Endothelial cell (in vitro differentiated cells): ENCODE measurements at places on chromosomes 1 and 21.

DNA sequence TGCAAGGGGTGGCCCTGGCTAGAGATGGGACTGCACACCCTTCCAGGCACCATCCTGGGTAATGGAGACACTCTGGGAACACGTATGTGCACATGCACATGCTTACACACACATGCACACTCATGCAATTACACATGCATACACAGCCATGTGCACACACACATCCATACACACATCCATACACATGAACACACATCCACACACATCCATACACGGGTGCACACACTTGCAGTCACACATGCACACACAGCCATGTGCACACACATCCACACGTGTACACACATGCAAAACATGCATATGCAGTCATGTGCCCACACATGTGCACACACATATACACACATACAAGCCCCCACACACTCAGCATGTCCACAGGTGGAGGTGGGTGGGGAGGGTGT lies 22.3 kb upstream of the POFUT2 start:
- no peak for DNase-seq

- peak; percentile 58 for DNase-seq
Measured at GRCh38 chr1:161139766-161140165, 7.3 kb upstream of the DEDD start.

DNA sequence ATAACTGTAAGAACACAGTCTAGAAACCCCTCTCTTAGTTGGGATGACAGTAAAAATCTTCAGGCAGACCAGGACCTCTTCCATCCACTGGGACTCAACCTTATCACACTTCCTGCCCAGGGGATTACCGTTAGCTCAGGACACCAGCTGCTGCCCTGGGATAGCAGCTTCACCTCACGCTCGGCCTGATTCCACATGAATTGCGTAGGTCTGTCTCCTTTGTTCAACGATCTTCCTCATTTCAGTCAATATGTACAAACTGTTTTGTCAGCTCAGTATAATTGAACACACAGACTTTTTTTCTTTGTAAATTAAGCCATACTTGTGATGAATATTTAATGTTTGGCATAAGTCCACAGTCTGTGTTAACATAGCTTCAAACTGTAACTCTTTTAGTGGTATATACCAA lies 290.4 kb downstream of the GRIK1 start:
- no peak for DNase-seq

- DNase-seq: no peak
Measured at GRCh38 chr1:96366516-96366915, 355.1 kb upstream of the PTBP2 start.

DNA sequence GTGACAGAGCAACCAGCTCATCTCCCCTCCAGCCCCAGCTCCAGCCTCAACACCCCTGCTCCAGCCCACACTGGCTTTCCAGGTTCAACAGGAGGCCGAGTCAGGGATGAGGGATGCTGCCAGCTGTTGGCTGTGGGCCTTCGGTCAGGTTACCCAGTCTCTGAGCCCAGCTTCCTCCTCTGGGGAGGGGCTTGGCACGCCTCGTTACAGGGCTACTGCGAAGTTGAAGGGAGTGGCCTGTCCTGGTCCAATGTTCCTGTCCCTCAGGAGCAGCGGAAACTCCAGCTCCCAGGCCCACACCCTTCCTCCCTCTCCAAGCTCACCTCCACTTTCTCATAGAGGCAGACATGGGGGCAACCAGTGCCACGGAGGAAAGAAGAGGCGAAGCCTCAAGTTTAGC lies 15.1 kb upstream of the TAS1R2 start:
- no peak for DNase-seq

GRCh38 chr1:247266053-247266452 lies 10.2 kb downstream of the VN1R5 start:
- no peak for DNase-seq

- DNase-seq: no peak
Measured at GRCh38 chr1:17739050-17739449, 16.1 kb upstream of the ACTL8 start.

DNA sequence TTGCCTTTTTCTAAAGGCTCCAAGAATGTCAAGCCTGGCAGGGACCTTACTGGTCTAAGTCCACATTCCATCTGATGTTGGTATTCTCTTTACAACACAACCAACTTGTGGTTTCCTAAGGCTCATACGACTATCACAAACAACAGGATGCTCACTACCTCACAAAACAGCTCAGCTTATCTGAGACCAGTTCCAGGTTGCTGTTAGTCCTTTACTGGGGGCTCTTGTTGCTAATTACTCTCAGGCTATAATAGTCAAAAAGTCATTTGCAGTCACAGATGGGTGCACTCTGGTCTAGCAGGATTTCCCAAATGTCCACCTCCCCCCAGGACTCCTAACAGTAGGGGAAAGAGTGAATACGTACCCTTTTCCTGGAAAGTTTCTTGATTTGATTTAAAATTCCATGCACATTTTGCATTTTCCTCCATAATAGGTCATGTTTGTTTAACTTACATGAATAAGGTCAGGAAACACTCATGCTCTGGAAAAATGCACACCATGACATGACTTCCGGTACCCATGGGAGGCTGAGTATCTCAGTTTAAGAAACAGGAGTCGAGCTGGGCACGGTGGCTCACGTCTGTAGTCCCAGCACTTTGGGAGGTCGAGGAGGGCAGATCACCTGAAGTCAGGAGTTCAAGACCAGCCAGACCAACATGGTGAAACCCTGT lies 16.0 kb downstream of the LCK start:
- DNase-seq: no peak

DNA sequence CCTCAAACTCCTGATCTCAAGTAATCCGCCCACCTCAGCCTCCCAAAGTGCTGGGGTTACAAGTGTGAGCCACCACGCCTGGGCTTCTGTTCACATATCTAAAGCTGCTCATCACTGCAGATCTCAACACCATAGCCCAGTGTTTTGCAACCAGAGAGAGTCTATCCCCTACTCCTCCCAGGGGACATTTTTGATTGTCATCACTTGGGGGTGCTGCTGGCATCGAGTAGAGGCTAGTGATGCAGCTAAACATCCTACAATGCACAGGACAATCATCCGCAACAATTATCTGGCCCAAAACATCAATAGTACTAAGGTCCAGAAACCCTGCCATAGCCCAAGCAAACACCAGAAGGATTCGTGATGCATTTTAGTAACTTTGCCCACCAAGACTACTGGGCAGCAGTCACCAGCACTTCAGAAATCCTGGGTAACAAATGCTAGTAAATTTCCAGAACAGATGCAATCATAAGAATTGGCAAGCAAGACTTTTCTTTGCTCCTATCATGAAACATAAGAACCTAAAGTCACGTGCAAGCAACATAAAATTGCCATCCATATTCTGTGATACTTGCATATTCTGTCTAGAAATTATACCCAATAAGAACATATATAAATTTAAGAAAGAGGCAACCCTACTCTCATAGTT lies 159.2 kb downstream of the APP start:
- DNase-seq: no peak

DNA sequence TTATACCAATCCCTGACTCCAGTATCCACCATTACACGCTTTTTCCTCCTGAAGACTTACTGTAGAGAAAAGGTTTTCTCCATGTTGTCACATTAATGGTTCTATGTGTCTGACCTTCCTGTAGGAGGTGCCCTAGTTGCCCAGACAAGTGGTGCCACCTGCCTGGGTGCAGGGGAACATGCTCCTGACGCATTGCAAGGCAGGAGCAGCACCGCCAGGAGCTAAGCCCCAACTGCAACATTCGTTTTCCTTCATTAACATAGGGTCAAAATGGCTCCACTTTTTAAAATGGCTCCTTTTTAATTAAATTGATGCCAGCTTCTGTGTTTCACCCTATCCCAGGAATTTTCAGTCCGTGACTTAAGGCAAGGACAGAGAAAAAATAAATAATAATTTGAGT lies 220.1 kb upstream of the SAMSN1 start:
- DNase-seq: no peak

GRCh38 chr1:227541129-227541528 lies 22.2 kb upstream of the ZNF678 start:
- no peak for DNase-seq

DNA sequence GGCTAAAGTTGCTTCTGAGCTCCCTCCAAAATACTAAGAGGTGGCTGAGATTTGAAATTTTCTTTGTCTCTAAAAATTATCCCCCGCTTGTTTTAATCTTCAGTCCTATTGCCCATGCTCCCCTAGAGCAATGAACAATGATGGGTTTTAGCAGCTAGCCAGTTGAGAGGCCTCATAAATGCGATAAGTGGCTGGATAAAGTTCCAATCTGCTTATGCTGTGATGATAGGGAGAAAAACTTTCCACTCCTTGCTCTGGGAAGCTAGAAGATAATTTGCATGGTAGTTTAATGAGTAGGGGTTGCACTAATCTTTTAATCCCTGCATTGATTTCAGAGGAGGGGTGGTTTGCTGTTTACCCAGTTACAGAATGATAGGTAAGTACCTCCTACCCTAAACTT lies 9.6 kb upstream of the PRPF3 start:
- DNase-seq: no peak

- DNase-seq: no peak
Measured at GRCh38 chr1:44628962-44629756, 45.1 kb downstream of the TMEM53 start.

GRCh38 chr1:54517496-54517895 lies 30.5 kb upstream of the ACOT11 start:
- DNase-seq: no peak

GRCh38 chr1:98896711-98897445 lies 107.8 kb downstream of the PLPPR5 start:
- DNase-seq: no peak

DNA sequence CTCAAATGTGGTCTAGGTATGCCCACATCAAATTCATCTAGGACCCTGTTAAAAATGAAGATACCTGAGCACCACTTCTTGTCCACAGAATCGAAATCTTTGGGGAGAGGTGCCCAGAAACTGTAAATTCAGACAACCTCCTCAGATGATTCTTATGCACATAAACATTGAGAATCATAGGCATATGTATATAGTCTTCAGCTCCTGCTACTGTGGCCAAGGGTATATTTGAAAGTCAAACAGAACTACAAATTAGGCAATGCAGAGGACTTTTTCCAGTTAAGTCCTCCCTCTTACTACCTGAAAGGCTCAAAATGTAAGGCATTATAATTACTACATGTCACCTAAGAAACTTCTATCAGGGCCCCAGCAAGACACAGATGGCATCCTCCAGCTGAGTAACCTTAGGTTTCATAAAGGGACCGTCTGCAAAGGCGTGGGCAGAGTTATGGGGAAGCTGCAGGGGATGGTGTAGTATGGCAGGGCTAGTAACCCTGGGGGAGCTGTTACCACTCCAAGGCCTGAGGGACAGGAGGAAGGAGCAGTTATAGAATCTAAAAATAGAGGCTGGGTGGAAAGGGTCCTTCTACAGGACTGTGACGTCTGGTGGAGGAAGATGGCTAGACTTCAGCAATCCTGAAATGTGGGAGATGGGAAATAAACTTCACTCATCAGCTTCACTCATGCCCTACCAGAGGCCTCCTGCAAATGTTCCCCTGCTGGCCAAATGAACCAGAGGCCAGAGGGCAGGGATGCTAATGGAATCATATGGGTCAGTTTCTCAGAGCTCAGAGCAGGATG lies 46.3 kb downstream of the DAB1 start:
- no peak for DNase-seq

- DNase-seq: no peak
Measured at GRCh38 chr1:157878059-157878458, 36.5 kb upstream of the CD5L start.

DNA sequence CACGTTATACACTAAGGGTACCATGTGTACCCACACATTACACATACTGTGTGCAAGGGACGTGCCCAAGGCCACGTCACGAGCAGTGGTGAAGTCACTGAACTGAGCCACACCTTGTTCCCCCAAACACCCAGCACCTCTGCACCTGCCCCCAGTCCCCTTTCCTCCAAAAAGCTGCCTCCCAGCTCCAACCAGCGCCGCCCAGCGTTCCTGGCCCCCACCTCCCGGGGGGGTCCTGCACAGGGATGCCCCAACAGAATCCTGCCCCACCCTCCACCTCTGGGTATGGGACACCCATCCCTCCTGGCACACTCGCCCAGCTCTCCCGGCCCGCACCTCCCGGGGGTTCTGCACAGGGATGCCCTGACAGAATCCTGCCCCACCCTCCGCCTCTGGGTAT lies 54.1 kb downstream of the CHD5 start:
- DNase-seq: no peak

GRCh38 chr1:24503870-24504523 lies 1.4 kb downstream of the RCAN3 start:
- DNase-seq: no peak

DNA sequence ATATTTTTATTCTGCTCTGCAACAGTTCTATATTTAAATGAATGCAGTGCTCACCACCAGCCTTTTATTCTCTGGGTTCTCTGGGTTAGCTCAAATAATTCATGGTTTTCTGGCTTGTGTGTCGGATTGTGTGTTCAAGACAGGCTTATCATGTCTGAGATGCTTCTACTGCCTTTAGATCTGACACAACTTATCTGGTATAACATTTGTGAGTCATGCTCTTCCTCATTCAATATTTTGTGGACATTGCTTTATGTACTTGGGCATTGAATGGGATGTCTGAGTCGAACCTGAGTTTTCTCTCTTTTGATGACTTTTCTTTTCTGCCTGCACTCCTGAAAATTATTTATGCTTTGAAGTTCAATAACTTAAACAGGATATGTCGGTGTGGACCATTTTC lies 17.6 kb upstream of the PKP1 start:
- no peak for DNase-seq
